ENCODE measurements at places on chromosomes 2 and 18.

DNA sequence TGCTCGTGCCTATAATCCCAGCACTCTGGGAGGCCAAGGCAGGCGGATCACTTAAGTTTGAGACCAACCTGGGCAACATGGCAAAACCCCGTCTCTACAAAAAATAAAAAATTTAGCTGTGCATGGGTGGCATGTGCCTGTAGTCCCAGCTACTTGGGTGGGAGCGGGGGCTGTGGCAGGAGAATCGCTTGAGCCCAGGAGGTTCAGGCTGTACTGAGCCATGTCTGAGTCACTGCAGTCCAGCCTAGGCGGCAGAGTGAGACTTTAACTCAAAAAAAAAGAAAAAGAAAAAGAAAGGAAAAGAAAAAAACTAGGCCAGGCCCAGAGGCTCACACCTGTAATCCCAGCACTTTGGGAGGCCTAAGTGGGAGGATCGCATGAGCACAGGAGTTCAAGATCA, 30.8 kb downstream of the TWSG1 start:
- no peak for DNase-seq

GRCh38 chr2:59540864-59541263, 1012.6 kb downstream of the BCL11A start:
- DNase-seq: no peak

DNA sequence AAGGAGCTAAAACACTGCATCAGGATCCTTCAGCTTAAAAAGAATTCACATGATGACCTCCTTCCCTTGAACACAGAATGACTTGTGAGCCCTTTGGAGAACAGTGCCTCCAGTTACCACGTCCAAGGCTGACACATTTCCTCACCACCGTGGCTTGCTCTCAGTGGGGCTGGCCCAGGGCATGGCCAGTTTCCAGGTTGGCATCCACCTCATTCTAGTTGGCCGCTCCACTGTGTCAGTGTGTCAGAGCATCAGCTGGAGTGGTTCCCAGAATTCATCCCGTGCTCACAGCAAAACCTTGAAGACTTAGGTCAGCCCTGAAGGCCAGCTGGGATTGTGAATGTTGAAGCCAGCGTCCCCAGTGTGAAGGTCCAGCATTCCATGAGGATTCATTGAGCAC, 158.5 kb downstream of the INSIG2 start:
- no peak for DNase-seq

DNA sequence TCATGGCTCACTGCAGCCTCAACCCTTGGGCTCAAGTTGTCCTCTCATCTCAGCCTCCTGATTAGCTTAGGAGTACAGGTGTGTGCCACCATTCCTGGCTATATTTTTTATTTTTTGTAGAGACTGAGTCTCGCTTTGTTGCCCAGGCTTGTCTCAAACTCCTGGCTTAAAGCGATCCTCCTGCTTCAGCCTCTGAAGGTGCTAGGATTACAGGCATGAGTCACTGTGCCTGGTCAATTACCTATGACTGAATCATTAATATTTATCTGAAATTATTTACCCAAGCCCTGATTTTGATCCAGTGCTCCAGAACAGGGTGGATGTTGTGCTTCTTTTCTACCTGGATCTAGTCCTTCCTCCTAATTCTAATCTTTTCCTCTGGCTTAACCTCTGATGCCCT, 87.8 kb downstream of the MAP2 start:
- DNase-seq: no peak

GRCh38 chr2:144429396-144430112, 90.4 kb downstream of the ZEB2 start:
- DNase-seq: no peak

DNA sequence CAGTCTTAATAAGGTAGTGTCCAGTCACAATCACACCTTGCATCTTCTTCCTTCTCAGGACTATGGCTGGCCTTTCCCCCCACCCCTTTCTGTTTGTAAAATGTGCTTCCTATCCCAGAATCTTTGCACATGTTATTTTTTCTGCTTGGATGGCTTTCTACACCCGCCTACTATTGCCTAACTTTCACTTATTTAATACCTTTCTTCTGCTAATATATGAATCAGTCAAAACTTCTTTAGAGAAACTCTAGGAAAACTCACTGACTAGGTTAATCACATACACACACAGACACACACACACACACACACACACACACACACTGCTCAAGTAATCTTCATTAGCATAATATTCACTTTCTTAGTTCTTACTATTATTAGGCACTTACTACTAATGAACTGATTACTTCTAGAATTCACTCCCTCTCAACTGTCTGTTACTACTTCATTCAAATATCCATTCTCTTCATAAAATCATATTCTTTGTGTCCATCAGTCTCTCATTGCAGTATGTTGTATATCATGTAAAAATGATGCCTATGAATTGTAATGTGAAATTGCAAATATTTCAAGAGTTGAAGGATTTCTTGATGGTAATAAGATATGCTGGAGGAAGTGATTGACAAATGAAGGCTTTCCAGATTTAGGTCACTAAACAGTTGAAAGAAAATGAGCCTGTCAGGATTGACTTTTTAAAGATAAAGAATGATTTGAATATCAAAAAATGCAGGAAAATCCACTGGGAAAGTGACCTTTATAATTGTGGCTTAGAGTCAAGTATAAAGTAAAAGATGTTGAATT, 51.2 kb downstream of the CLIP4 start:
- no peak for DNase-seq

DNA sequence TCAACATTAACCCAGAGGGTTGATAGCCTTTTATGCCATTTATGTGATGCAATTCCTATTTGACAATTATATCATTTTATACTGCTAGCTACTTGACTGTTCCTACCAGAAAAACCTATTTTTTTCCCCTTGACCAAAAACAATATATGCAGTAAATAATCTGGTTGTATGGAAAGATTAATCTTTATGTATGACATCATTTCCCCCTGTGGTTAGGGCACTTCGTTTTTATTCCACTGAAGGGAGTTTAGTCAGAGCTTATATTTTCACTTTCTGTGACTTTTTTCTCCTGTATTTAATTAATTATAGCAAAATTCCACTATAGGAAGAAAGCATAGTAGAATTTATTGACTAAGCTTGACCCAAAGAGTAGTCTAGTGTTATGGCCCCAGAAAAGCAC, 107.6 kb downstream of the HAUS1 start:
- no peak for DNase-seq

GRCh38 chr2:149061133-149061745, 22.7 kb downstream of the LYPD6B start:
- no peak for DNase-seq

DNA sequence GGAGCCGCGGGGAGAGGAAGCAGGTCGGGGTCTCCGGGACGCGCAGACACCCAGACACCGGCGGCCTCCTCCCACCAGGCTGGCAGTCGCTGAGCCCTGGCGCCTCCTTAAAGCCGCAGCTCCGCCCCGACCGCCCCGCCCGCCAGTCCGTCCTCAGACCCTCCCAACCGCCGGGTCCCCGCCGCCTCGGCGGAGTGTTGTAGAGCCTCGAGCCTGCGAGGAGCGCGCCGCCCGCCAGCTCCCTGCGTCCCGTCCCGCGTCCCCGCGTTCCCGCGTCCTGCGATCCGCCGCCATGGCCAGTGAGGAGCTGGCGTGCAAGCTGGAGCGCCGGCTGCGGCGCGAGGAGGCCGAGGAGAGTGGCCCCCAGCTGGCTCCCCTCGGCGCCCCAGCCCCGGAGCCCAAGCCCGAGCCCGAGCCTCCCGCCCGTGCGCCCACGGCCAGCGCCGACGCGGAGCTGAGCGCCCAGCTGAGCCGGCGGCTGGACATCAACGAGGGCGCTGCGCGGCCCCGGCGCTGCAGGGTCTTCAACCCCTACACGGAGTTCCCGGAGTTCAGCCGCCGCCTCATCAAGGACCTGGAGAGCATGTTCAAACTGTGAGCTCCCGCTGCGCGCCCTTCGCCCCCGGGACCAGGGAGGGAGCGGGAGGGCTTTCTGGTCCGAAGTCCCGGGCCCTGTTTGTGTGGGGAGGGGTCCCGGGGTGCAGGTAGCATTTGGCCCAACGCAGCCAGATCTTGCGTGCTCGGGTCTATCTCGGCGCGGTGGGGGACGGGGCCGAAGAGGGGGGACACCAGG, at the start of gene EFHD1:
Gene EFHD1 (plus strand): TSS at position 192 of the 793 bp plus-strand sequence. CDS start 101 bp downstream, at position 293.
- peak; percentile 21 for DNase-seq

GRCh38 chr2:130749641-130750040, 5.7 kb upstream of the AMER3 start:
- no peak for DNase-seq

DNA sequence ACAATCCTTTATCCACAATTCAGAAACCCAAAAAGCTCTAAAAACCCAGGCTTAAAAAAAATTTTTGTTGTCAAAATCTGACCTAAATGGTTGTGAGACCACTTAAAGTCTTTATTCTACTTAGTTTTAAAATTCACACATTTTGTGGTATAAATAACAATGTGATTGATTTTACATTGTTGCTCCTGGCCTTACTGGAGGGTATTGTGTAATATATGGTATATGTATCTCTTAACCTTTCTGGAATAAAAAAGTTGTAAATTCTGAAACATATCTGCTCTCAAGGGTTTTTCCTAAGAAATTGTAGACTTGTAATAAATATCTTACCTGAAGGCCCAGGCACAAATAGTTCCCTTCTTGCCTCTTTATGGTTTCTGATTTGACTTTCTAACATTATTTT, 73.3 kb upstream of the PNPT1 start:
- DNase-seq: no peak

DNA sequence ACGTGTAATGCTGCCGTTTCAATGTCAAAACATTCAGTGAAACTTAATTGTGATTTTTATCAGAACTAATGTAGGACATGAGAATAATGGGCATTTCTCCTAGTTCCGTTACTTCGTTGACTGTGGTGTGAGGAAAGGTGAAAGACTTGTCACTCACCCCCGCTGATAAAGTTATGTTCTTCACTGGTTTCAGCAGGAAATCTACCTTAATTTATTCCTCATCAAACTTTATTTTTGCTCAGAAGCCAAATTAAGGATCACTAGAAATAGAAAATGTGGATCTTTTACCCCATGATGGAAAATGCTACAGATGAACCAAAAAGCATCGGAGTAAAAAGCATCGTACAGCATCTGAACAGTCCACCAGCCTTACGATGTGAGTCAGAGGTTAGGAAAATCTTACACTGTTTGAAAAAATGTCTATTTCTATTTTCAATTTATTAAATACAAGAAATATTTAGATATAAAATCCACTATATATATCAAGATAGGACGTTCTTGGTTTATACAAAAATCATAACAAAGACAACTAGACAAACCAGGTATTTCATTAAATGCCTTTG, 1.0 kb upstream of the ROCK1 start:
- DNase-seq: no peak

DNA sequence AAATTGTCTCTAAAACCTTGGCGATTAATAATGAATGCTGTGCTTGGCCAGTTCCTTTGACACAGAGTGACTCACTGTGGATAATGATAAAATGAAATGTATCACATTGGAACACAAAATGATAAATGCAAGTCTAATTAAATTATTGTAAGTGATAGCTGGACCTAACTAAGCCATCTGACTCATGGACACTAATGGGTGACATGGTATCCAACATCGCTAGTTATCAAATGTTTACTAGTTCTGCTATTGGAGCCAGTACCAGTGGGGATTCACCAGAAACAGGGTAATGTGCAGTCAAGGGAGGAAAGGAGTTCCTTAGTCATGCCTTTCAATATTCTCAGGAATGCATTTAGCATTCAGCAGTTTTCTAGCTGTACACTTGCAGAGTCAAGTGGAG, 736.3 kb upstream of the ACVR2A start:
- DNase-seq: no peak

GRCh38 chr18:9655232-9655767, 40.9 kb upstream of the PPP4R1 start:
- DNase-seq: no peak

GRCh38 chr2:32617599-32618189, 10.2 kb upstream of the TTC27 start:
- DNase-seq: no peak

GRCh38 chr2:239581352-239581901, 180.6 kb upstream of the HDAC4 start:
- no peak for DNase-seq

- no peak for DNase-seq
Observed at GRCh38 chr2:157441072-157441454, 2.8 kb downstream of the CYTIP start.

- no peak for DNase-seq
Observed at GRCh38 chr18:48708807-48709206, 170.0 kb downstream of the CTIF start.

Data from T1000 (cell line).